ENCODE measurements at places on chromosomes 2 and 18.

- no peak for DNase-seq
Measured at GRCh38 chr18:58606236-58606635, 22.7 kb downstream of the ALPK2 start.

DNA sequence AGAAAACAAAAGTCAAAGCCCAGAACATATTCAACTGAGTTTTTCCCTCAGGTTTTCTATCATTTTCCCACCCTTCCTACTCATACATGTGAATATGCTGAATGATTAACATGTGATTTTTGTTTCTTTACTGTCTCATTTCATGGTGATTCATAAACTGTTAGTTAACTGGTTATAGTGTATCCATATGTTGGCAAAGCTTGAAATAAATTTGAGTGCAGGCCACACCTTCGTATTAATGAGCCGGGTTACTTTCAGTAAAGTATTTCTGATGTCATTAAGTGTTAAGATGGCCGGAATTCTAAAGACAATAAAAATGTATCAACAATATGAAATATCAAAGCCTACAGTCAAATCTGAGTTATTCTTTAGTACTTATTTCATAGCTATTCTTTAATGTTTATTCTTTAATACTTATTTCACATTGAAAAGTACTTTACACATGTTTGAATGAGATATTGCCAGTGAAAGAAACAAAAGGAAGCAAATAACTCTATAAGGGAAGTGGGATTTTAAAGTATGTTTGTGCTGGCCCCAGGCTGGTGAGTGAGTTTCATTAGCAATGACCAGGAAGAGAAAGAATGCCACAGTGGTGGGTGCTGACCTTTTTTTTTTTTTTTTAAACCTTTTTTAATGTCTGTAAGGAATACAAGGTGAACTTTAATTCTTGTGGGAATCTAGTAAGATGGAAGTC lies 178.6 kb downstream of the NEDD4L start:
- DNase-seq, result no peak

DNA sequence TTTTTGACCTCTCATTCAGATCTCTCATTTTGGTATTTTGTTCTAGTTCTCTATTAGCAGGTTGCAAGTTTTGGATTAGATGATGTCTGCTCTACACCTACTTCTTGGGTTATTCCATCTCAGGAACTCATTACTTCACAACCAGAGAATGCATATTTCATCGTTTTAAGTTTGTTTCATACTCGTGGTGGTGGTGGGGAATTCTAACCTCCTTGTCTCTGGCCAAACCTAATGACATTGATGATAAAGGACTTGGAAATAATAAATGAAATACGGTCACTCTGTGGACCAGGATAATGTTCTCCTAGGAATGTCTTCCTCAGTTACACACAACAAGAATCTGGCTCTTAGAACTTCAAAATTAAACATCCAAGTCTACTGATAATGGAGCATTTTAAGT lies 115.2 kb downstream of the CDC42EP3 start:
- no peak for DNase-seq

DNA sequence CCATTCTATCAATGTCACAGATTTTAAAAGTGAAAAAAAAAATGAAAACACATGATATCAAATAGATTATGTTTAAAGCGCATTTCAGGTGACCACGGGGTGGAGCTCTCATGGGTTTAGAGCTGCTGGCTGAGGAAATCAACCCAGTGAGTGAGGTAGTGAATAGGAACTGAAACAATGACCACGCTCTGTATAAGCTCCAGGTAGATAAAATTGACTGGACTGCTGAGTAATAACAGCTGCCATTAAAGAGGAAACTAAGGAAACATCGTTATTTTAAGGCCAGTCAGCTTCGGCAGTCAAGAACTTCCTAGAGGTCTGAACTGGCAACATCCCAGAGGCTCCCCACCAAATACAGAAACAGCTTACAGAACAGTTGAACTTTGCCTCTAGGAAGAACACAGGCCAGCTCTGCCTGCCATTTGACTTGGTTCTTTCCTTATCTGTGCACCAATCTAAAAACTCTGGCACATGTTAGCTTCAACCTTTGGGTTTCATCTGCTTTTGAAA lies 185.9 kb downstream of the PDE1A start:
- no peak for DNase-seq

- DNase-seq, result no peak
Measured at GRCh38 chr2:209584915-209585314, 161.1 kb downstream of the MAP2 start.

- DNase-seq, result no peak
Measured at GRCh38 chr18:832085-832681, 20.1 kb upstream of the YES1 start.

GRCh38 chr2:199339891-199340605 lies 117.7 kb downstream of the SATB2 start:
- no peak for DNase-seq

- DNase-seq, result no peak
Measured at GRCh38 chr2:189350540-189351209, 90.6 kb upstream of the WDR75 start.

GRCh38 chr18:46071653-46072375 lies at the start of gene PSTPIP2:
Gene PSTPIP2, minus strand, starts transcription at chr18:46072260. Its CDS starts 72 bp downstream, at chr18:46072188.
- DNase-seq, result peak; percentile 67

DNA sequence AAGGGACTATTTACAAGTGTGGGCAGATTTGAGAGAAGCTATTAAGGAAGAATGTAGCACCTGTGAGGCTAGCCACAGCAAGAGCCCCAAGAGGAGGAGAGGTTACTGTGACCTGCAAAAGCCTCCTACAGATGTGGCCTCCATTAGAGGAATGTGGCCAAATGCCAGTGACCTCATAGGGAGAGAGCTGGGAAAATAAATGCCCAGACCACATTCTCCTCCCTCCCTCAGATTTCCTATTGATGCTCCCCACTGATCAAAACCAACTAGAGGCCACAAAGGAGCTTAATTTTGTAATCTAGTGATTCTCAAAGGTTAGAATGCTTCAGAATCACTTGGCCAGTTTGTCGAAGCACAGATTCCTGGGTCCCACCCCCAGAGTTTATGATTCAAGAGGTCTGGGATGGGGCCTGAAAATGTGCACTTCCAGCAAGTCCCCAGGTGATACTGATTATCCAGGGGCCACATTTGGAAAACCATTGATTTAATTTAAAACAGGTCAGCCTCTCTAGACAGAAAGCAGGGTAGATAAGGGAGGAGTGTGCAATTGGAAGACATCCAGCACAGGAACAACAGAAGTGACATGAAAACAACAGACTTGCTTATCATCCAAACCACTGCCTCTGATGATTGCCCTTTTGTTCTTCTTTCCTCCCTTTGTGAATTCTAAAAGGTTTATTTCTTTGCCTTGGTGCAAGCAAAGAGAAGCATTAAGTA lies 61.2 kb upstream of the RBBP8 start:
- no peak for DNase-seq

DNA sequence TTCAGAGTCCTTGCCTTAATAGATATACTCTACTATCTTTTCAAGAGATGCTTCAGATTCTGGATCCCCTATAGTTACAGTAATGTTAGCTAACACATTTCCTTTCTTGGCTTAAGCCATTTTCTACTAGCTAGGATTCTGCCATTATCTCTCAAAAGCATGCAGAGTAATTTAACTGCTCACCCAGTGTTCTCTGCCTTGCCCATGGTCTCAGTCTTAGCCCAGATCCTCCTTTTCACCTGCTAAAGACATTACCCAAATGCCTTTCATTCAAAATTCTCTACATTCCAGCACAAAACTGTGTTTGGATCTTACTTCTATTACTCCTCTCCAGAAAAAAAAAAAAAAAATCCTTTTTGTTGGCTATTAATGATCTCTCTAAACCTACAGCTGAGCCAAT lies 474.2 kb upstream of the LRRTM1 start:
- DNase-seq, result no peak

DNA sequence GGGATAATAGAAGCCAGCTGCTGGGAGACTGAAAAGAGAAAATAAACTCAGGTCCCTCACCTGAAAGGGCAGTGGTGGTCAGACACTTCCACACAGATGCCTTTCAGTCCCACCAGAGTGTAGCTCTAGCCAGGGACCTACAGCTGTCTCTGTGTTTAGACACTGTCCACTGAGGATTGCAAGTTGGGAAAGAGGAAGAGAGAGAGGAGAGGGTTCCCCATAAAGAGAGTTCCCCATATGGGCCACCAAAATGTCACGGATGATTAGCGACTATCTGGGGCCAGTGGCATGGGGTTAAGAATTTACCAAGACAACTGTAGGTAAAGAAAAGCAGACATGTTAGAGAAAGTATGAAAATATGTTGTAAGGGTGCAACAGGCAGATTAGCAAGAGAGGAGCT lies 36.7 kb upstream of the SKA1 start:
- DNase-seq, result no peak

DNA sequence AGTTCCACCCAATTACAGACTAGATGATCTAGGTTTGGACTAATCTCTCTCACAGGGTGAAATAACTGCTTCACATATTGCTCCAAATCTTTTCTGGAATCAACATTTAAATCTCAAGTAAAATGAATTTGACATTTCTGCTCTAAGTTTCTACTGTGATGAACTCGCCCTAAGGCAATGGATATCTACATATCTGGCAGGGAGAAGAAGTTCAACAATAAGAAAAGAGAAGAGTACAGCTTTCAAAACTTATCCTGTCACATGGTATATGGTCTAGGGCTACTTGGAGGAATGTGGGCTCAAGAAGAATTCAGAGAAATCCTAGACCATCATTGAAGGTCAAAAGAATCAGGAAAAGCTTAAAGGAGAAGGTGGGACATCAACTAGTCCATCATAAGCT lies 440.2 kb downstream of the MBD2 start:
- DNase-seq, result no peak

GRCh38 chr2:235588750-235589149 lies 94.9 kb downstream of the AGAP1 start:
- no peak for DNase-seq

DNA sequence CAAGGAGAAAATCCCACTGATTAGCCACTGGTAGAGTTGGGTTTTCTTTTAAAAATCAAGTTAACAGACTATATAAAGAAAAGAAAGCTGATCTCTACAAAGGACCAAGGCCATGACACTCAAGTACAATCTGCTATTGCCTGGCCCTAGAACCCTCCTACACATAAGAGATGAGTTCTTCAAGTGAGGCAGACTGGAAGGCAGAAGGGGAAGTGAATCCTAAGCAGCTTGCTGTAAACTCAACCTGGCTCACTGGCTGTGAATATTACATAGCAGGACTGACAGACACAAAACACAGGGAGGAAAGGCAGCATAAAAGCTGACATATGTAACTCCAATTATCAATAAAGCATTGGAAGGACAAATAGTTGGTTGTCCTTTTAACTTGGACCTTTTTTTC lies 65.4 kb downstream of the TRIP12 start:
- peak; percentile 18 for DNase-seq

GRCh38 chr2:99200076-99200800 lies 19.3 kb downstream of the MRPL30 start:
- DNase-seq, result no peak

DNA sequence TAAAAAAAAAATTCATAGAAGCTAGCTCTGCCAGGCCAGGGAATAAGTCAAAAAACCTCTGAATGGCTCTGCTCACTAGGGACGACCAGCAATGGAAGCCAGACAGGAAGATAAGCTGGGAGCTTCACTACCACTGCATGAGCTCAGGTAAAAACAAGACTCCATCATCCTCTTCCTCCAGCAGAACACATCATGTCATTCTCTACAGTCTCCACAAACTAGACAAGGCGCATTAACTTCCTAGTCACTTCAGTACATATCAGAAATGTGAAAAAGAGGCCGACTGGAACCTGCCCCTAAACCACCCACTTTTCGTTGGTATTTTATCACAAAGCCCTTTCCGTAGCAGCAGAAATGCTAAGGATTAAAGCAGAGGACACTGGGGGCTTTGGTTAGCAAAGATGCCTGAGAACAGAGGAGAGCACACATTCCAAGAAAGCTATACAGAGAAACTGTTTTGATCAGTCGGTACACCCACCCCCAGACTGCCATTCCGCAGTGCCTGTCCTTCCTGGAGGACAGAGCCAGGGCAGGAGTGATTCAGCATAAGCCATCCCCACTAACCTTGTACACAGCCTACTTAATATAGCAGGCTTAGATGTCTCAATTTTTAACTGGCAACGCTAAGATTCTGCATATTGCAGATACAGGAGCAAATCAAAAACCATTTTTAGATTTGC lies 53.4 kb downstream of the AAK1 start:
- DNase-seq, result no peak

GRCh38 chr18:62336618-62337017 lies 11.5 kb downstream of the TNFRSF11A start:
- DNase-seq, result no peak

DNA sequence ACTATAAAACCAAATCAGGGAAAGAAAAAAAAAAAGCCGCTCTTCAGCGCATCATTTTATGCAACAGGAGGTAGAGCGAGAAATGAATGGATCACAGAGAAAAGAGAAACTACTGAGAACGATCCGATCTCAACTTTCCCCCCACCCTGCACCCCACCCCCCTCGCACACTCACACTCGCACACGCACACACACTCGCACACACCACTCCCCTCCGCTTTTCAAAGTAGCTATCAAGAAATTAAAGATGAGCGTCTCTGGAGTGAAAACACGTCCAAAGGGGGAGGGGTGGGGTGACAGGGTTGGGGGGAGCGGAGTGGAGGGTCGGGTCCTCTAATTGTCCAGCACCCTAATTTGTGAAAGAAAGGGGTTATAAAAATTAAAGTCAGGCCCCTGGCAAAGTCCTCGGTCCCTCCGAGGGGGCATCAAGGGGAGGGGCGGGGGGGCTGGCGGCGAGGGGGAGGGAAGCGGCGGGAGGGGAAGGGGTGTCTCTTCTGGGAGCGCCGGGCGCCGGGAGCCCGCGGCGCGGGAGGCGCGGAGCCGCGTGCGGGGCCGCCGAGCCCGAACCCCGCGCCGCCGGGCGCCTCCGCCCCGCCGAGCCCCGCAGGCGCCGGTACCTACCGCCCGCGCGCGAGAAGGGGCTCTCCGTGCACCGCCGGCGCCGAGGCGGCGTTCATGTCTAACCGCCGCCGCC lies 428 bp downstream of the TCF4 start:
- DNase-seq, result peak; percentile 37

GRCh38 chr18:44870631-44871502 lies 190.2 kb downstream of the SETBP1 start:
- no peak for DNase-seq

GRCh38 chr18:57397440-57398132 lies 37.6 kb upstream of the ONECUT2 start:
- no peak for DNase-seq

- no peak for DNase-seq
Measured at GRCh38 chr2:43896906-43897305, 58.1 kb downstream of the ABCG8 start.

DNA sequence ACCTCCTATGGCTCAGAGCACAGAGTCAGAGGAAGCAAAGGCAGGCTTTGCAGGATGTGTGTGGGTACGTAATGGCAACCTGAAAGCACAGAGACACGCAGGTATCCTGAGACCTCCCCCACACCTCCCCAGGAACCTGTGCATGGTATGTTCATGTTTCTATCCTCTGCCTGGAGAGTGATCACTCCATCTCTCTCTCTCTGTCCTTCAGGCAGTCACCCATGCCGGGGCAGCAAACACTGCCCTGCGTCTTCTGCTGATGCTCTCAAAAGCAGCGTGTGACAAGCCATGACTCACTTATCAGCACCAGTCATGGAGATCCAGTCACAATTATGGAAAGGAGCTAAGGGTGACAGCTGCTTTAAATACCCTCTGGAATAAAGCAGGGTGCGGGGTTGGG lies 52.7 kb downstream of the PDCL3 start:
- DNase-seq, result no peak
